ENCODE measurements at places on chromosomes 13 and 19.

DNA sequence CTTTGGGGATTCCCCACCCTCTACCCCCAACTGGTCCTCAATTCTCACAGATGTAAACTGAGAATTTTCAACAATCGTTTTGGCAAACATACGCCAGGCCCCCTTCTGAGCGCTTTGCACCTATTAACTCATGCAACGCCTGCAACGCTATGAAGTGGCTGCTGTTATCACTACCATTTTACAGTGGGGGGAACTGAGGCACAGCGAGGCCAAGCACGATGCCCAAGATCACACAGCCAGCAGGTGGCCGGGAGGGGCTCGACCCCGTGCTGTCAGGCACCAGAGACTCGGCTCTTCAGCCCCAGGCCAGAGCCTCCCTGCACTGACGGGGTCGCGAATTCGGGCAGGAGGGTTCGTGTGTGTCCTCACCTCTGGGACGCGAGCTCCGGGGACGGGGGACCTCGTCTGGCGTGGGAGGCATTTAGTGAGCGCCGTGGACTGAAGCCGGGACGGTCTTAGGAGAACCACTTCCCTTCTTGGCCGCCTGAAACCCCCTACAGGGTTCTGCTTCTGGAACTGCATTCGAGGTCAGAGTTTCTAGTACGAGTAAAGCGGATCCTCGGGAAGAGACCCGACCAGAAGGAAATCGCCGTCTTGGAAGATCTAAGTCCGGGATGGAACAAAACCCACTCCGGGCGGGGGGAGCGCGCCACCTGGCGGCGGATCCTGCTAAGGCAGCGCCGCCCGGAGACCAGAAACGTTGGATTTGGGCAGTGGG is 21.0 kb downstream of the ZNF114 start:
- peak; percentile 66 for DNase-seq

DNA sequence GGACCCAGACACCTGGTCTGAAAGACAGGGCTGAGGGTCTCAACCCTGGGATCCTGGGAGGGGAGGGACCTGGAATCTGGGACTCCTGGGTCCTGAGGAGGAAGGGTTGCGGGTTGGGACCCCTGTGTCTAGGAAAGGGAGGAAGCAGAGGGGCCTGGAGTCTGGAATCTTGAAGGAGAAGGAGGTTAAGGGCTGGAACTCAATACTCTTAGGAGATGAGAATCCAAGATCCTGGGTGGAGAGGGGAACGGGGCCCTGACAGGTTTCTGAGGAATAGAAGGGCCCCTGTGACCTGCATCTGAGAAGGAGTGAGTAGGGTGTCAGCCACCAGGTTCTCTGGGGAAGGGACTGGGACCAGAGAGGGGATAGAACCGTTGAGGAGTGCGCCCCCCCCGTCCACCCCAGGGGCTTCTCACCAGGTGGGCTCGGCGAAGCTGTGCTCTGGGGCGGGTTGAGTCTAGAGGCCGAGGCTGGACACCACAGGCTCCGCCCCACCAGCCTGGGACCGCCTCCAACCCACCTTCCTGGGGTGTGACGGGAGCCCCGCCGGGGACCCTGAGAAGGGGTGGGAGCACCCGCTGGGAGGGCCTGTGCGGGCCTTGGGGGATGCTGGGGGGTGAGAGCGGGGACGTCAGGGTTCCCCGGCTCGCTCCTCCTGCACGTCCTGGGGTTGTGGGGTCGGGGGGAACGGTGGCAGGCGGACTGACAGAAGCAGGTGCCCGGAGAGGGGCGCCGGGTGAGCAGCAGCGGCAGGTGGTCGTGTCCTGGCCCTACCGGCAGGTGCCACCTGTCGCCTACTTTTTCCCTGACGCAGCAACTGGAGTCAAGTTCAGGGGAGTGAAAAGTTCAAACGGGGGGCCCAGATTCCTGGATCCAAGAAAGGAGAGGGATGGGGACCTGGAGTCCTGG is at the start of gene MAMSTR:
Gene MAMSTR, minus strand, starts transcription at position 463 of the 909 bp plus-strand sequence. CDS start 694 bp downstream, outside the sequence.
- no peak for DNase-seq

DNA sequence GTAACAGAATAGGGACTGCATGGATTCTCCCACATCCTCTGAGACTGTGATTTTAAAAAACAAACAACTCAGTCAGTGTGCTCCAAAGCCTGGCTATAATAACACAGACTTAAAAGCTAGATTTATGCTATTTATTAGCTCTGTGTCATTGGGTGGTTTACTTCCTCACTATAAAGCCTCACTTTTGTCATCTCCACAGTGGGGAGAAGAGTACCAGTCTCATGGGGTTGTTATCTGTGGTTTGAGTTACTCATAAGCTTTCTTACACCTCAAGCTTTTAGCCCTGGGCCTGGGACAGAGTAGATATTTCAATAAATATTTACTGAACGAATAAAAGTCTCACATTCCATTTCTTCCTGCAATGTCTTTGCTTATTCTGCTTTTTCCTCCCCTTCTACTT is 5.3 kb downstream of the RNASEH2B start:
- no peak for DNase-seq

GRCh38 chr13:46679369-46680120 is 117.4 kb downstream of the ESD start:
- DNase-seq: no peak

GRCh38 chr19:43779820-43780219 is 953 bp downstream of the KCNN4 start:
- no peak for DNase-seq

GRCh38 chr13:40420160-40420740 is 246.2 kb downstream of the FOXO1 start:
- DNase-seq: no peak

DNA sequence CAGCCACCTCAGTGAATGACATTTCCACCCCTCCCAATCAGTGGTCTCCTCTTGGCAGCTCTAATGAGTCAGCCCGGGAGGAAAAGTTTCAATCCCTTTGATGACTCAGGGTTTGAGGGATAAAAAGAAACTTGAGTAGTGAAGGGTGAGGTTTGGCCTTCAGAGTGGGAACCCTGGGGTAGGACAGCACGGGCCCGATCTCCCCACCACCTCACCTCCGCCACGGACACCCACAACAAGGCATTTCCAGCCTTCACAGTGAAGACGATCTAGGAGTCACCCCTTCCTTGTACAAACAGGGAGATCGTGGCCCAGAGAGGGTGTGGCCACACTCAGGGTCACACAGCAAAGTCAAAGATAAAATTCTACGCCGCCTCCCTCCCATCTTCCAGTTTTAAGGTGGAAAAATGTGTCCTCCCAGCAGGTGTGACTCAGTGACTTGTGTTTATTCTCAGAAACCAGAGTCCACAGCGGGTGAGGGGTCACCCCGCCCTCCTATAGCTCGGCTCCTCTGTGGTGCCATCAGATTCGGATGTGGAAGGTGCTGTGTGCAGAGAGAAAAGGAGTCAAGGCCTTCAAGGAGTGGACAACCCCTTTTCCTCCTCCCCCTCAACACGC is 12.3 kb downstream of the CIB3 start:
- no peak for DNase-seq

- no peak for DNase-seq
Measured at GRCh38 chr19:35904311-35905068, 2.2 kb downstream of the HCST start.

DNA sequence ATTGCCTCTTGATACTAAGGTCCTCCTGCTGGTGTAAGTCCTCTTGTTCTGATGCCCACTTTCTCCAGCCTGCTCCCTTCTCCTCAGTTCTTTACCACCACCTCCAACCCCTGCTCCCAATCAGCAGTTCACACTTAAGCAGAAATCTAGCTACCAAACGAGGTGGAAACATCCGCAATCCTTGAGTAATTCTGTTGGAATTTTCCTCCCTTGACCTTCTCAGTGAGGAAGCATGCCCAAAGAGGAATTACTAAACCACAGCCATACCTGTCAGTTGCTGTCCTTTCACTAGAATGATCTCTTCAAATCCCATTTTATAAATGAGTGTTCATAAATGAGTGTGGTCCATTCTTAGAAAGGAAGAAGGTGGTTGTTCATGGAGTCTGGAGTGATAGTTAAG is 289.9 kb downstream of the DACH1 start:
- no peak for DNase-seq

DNA sequence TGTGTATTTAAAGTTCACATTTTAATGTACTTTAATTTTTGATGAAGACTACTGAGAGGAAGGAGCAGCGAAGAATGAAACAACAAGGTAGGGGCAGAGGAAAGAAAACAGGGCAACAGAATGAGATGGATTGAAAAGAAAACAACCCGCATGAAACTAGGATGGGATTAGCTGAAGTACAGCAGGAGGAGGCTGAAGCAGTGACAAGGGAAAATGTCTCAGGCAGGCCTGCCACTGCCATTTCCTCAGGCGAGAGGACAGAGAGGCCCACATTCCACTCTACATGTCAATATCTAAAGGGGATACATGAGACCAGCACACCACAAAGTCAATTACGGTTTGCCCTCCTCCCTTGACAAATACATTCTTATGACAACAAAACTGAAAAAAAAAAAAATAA is 1703.2 kb downstream of the EFNB2 start:
- no peak for DNase-seq

- no peak for DNase-seq
Measured at GRCh38 chr13:24064371-24064770, 96.1 kb upstream of the SPATA13 start.

DNA sequence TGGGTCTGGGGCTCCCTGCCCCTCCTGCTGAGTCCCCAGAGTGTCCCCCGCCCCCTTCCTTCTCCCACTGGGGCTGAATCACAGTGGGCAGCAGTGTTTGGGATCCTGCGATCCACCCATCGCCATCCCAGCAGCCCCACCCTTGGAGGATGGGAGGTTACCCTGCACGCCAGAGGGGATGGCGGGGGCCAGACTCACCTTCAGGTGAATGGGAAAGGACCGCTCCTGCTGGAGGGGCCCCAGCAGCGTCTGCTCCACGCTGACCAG is 569 bp downstream of the DLEU7 start:
- DNase-seq: no peak

DNA sequence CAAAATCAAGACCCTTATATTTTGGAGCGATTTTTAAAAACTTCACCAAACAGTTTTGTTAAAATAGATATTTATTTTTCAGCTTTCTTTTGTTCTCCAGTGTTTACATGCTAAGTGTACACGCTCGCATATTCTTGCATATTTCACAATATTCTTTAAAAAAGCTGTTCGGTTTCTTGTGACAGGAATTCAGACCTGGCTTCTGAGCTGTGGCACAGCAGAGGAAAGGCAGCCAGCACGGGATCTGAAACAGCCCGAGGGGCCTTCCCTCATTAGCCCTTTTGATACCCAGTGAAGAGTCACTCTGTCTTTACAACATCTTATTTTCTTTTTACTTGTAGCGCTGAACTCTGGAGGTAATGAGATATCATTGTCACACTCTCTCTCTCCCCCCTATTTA is 234.0 kb downstream of the B3GLCT start:
- DNase-seq: no peak

- DNase-seq: no peak
Measured at GRCh38 chr19:18172331-18173053, 1.1 kb upstream of the IFI30 start.

GRCh38 chr13:106038752-106039151 is 496.7 kb downstream of the EFNB2 start:
- no peak for DNase-seq

GRCh38 chr13:100855151-100855550 is 180.6 kb upstream of the TMTC4 start:
- no peak for DNase-seq

- DNase-seq: no peak
Measured at GRCh38 chr13:83880275-83881139, 1.8 kb downstream of the SLITRK1 start.

GRCh38 chr19:547836-548720 is 4.2 kb downstream of the GZMM start:
- no peak for DNase-seq

GRCh38 chr19:32890326-32890725 is 20.8 kb upstream of the SLC7A9 start:
- DNase-seq: no peak

GRCh38 chr13:65915195-65915594 is 1314.9 kb downstream of the PCDH9 start:
- DNase-seq: no peak

GRCh38 chr13:42971691-42972347 is 20.2 kb downstream of the EPSTI1 start:
- DNase-seq: no peak

DNA sequence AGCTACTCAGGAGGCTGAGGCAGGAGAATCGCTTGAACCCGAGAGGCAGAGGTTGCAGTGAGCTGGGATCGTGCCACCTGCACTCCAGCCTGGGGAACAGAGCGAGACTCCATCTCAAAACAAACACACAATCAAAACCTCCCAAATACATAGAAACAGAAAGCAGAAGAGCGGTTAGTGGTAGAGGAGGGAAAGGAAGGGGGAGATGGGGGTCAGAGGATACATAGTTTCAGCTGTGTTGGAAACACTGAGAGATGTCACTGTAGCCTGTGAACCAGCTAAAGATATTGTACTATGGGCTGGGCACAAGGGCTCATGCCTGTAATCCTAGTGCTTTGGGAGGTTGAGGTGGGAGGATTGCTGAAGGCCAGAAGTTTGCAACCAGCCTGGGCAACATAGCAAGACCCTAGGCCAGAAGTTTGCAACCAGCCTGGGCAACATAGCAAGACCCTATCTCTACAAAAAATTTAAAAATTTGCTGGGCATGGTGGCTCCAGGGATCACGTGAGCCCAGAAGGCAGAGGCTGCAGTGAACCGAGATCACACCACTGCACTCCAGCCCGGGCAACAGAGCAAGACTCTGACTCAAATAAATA is 49.9 kb downstream of the GNG7 start:
- DNase-seq: no peak

DNA sequence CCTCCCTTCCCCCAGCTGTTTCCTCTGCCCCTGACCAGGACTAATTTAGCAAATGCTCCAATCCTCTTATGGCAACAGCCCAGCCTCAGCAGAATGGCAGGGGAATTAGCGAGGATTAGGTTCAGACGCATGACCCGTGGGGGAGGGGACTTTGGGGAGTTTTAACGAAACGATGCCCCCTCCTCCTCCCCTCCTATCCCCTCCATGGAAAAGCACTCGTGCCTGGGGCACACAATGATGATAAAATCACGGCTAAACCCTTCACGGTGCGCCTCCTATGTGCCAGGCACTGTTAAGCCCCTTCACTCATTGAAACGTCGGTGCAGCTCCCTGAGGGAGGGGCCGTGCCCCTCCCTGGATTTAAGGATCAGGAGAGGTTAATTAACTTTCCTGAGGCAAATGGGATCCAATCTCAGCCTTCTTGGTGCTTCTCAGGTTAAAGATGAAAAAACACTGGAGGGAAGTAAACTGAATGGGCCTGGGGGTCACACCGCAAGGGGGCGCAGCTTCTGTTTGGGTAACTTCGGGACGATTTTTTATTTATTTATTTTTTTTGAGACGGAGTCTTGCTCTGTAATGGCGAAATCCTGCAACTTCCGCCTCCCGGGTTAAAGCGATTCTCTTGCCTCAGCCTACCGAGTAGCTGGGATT is 10.1 kb upstream of the TPRX2 start:
- no peak for DNase-seq

- DNase-seq: no peak
Measured at GRCh38 chr19:31312009-31312676, 37.1 kb downstream of the TSHZ3 start.

GRCh38 chr13:49481788-49482187 is 14.0 kb upstream of the PHF11 start:
- no peak for DNase-seq

GRCh38 chr13:39688699-39689405 is 33.4 kb downstream of the COG6 start:
- DNase-seq: no peak

GRCh38 chr13:61142506-61142905 is 273.1 kb downstream of the PCDH20 start:
- no peak for DNase-seq

- DNase-seq: no peak
Measured at GRCh38 chr19:41367848-41368301, 3.9 kb upstream of the B9D2 start.

GRCh38 chr13:50691681-50692263 is 151.7 kb downstream of the DLEU7 start:
- no peak for DNase-seq
